CD4-positive, alpha-beta T cell (primary cell): ENCODE measurements at places on chromosomes 2 and 18.
A peak's percentile ranks its signal among the peaks of the same experiment; 100 is the strongest.

DNA sequence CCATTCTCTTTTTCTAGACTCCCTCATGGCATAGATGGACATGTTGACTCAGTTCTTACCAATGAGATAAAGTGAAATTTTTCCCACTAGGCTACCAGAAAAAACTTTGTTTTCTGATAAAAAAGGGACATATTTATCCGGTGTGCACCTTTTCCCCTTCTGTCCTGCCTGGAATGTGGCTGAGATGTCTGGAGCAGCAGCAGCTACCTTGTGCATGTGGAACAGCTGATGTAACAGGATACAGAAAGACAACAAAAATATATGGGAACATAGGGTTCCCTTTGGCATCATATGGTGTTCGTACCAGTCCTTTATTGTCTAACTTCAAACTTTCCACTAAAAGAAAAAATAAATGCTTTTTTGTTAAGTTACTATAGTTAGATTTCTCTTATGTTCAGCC lies 460.2 kb upstream of the HS6ST1 start:
- no peak for DNase-seq

DNA sequence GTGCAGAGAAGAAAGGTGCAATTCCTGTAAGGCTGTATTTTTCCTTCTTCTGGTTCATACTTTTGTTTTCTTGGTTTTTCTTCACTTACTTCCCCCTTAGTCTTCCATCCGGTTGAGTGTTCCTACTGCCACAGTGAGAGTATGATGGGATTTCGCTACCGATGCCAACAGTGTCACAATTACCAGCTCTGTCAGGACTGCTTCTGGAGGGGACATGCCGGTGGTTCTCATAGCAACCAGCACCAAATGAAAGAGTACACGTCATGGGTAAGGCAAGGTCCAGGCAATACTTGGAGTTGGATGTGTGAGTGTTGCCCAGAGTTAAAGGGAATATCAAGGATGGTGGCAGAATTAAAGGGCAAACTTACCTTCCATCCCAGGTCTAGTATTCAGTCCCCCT lies 108.0 kb downstream of the DTNA start:
- no peak for DNase-seq

- no peak for DNase-seq
These were observed 543.6 kb downstream of the PLCL1 start for GRCh38 chr2:198347946-198348345.

DNA sequence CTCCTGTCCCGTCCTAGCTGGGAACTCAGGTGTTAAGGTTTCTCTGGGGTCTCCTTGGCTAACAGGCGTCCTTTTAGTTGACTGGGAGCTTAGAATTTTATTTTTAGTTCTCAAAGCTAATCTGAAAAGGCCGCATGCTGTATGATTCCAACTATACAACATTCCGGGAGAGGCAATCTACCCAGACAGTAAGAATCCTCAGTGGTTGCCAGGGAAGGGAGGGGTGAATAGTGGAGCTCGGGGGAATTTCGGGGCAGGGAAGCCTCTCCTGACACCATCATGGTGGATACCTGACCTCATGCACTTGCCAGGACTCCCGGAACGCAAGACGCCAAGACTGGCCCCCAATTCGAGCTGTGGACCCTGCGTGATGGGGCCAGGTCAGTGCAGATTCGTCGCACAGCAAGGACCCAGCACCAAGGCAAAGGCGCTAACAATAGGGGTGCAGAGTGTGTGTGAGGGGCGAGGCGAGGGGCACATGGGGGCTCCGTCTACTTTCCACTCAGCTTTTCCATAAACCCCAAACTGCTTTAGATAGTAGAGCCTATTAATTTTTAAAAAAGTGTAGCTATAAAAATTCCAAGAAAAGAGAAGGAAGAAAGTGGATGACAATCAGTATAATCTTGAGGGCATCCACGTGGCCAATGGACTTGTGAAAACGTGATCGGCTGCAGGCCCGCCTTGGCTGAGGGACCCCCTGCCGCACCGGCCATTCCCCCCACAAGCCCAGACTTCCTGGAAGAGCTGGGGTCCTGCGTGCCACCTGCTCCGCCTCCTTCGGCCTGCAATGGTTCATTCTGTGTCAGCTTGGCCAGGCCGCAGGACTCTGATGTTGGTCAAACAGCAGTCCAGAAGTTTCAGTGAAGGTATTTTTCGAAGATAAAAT lies 17.3 kb downstream of the PDCD1 start:
- no peak for DNase-seq

- DNase-seq, result no peak
These were observed 152.4 kb upstream of the CAVIN2 start for GRCh38 chr2:191999101-191999841.

DNA sequence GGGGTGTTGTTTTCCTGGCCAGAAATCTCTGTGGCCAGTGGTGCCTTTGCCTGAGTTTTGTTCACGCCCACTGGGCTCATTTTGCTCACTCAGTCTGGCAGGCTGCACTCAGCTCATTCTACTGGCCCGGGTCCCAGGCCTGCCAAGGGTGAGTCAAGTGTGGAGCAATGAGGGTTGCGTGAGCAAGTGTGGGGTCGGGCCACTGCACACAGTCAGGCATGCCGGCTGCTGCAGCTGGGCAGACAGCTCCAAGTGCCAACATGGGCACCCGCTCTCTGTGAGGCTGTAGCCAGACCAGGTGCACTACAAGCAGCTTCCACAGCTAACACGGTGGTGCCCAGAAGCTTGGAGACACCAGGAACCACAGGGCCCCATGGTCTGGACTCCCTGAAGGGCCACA lies 801.1 kb upstream of the RAB6C start:
- no peak for DNase-seq

- DNase-seq, result no peak
These were observed 8.8 kb downstream of the UNC50 start for GRCh38 chr2:98617149-98617548.

DNA sequence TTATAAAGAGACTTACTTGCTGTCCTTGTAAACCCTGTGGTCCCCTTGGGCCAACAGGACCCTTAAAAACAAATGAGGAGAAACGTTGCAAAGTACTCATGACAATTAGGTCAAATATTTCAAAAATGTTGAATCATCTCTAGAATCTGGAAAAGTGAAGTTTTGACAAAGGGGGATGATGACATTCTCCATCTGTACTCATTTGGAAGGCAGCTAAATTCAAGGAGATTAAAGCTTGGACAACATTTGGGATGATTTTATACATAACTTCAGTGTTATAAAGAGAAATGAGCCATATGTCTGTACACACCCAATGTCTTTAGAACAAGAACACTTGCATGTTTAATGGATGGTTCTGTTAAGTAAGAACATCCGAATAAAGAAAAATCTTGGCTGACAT lies 92.9 kb downstream of the COL5A2 start:
- DNase-seq, result no peak

DNA sequence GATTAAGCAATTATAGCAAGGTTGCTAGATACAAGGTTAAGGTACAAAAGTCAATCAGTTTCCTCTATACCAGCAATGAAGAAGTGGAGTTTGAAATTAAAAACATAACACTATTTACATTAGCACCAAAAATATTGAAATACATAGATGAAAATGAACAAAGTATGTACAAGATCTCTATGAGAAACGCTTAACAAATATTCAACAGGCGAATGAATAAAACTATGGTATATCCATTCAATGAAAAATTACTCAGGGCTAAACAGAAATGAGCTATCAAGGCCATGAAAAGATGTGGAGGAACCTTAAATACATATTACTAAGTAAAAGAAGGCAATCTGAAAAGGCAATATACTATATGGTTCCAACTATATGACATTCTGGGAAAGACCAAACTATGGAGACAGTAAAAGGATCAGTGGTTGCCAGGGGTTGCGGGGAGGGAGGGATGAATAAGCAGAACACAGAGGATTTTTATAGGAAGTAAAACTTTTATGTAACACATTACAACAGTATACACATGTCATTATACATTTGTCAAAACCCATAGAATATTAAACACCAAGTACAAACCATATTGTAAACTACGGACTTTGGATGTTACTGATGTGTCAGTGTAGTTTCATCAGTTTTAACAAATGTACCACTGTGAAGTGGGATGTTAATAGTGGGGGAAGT lies 62.1 kb downstream of the RMDN2 start:
- no peak for DNase-seq

DNA sequence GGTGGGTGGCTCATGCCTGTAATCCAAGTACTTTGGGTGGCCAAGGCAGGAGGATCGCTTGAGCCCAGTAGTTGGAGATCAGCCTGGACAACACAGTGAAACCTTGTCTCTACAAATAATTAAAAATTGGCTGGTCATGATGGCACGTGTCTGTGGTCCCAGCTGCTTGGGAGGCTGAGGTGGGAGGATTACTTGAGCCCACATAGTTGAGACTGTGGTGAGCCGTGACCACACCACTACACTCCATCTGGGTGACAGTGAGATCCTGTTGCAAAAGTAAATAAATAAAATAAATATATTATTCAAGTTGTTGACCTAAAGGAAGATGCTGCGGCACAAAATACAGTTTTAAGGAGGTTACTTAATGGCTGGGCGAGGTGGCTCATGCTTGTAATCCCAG lies 72.7 kb downstream of the LAMA3 start:
- DNase-seq, result no peak

GRCh38 chr2:54763636-54764291 lies 40.3 kb downstream of the EML6 start:
- no peak for DNase-seq

DNA sequence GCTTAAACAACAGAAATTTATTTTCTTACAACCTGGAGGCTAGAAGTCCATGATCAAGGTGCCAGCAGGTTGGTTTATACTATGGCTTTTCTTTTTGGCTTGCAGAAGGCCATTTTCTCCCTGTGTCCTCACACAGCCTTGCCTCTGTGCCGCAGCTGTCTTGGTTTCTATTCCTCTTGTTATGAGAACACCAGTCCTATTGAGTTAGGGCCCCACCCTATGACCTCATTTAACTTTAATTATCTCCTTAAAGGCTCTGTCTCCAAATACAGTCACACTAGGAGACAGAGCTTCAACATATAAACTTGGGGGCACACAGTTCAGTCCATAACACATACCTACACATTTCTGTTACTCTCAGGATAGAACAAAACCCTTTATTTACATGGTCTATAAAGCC lies 17.3 kb upstream of the RHOB start:
- no peak for DNase-seq

DNA sequence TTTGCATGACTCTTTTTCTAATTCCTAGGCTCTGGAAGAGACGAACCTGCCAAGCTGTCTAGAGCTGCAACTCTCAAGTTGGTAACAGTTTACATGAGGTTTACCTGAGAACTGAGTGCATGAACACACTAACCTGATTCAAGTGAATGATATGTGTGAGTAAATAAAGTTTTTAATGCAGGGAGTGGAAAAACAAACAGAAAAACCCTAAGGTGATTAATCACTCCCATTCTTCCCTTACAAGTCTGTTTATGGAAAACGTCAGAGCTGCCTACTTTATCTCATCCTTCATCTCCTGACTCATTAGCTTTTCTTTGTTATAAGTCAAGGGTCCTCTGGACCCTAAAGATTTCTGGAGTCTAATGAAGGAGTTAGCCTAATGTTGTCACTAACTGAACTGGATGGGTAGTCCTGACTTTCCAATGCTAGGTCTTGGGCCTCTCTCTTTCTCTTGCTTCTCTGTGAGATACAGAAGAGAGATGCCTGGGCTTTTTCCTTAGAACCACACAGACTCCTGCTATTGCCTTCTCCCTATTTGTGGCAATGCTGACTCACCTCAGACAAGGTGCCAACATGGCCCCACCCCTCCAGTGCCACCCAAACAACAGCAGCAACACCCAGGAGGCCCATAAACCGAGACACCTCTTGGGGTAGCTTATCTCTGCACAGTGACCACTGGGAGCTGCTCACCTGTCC lies 952.4 kb downstream of the EPHA4 start:
- no peak for DNase-seq

- DNase-seq, result peak; percentile 63
These were observed 4.7 kb upstream of the HPCAL1 start for GRCh38 chr2:10297959-10298531.

DNA sequence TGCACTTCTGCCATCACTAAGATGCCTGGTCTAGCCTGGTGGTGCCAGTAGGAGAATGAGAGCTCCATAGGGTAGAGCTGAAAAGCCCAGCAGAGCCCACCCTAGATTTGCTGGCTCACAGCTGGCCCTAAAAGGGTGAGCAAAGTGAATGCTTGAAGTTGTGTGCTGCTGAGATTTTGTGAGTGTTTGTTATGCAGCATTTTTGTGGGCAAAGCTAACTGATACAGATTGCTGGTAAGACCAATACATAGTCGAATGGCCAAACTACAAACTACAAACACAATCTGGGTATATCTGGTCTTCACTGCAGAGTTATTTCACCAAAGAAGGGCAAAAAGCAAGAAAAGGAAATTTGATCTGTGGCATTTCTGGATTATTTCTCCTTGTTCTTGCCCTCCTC lies 7.1 kb upstream of the AGAP1 start:
- no peak for DNase-seq

DNA sequence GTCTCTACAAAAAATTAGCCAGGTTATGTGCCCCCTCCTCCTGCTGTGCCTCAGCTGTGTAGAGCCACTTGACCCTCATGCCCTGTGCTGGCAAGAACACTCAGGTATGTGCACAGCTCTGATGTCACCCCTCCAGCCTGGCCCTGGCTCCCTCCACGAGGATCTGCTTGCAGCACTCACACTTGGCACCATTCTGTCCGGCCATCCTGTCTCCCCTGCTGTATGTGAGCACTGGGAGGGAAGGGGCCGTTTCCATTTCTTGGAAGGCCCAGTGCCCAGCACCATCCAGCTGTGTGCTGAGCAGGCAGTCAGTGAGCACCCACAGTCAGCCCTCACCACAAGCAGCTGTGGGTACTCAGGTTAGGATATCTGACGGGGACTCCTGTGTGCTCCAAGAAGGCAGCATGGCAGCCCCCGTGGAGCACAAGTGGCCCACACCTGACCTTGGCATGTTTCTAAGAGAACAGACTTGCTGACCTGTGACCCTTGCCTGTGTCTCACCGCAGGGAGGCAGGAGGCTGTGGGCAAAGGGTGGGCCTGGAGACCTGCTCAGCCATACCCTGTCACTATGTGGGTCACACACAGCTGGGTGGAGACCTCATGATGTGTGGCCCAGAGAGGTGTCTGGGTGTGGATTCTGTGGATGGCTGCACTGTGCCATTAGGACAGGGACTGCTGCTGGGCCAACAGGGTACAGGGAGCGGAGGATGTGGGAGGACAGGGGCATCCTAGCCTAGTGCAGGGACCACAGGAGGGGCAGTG lies 31.5 kb downstream of the USP34 start:
- DNase-seq, result no peak

DNA sequence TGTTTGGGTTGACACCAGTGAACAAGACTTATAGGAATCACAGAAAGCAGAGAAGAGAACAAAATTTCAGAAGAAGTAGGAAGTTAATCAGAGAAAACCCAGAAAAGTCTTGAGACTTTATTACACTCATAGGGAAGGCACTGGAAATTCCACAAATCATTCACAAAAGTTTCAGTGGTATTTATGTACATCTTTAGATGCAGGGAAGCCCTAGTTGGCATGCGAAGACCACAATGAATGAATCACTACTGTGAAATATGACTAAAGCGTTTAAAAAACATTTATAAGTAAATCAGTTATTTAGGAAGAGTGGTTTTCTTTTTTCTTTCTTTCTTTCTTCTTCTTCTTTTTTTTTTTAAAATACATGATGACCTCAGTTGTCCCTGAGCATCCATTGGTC lies 105.1 kb downstream of the NUP35 start:
- no peak for DNase-seq

- no peak for DNase-seq
These were observed 44.0 kb downstream of the IRS1 start for GRCh38 chr2:226755631-226756030.
